ENCODE measurements at places on chromosomes 11 and 22.
A peak's percentile ranks its signal among the peaks of the same experiment; 100 is the strongest.

GRCh38 chr11:46353698-46354097 lies 6.4 kb downstream of the DGKZ start:
- DNase-seq: no peak

GRCh38 chr22:24827296-24827695 lies 21.3 kb downstream of the SGSM1 start:
- no peak for DNase-seq

DNA sequence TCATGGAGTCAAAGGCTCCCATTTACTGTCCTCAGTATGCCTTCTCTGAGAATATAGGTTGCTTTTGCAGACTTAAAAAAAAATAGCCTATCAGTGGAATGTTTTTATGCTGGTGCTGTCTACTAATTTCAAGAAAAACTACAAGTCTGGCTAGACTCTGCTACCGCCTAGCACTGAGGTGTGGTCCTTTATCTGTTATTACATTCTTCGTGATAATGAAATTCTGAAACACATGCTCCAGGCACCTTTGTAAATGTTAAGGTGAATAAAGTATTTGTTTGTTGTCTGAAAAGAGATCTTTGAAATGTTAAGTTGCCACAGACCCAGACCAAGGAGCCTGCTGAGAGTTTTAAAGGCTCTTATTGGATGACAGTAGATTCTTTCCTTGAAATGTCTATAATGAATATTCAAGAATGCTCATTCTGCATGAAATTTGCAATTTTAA lies 95.3 kb downstream of the DBX1 start:
- DNase-seq: no peak

GRCh38 chr11:60895687-60896086 lies 10.7 kb downstream of the PRPF19 start:
- DNase-seq: no peak

DNA sequence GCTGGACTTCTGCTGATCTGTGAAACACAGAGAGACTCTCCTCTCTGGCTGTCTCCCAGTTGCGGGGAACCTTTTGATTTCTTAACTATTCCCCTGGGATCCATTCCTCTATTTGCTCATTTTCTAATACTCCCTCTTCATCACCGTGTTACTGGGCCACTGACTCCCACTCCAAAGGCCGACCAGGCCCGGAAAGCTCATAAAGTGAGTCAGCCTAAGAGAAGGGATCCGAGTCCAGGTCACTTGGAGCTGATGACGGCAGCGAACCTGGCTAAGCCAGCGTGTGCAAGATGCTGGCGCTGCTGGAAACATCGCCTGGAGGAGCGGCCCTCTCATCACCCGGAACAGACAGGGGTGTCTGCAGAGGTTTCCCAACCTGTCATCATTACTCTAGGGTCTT lies 112.8 kb downstream of the FBXO7 start:
- DNase-seq: no peak

GRCh38 chr22:21857481-21857914 lies 9.9 kb downstream of the MAPK1 start:
- DNase-seq: no peak

GRCh38 chr11:131896978-131897615 lies 526.7 kb downstream of the NTM start:
- DNase-seq: no peak

DNA sequence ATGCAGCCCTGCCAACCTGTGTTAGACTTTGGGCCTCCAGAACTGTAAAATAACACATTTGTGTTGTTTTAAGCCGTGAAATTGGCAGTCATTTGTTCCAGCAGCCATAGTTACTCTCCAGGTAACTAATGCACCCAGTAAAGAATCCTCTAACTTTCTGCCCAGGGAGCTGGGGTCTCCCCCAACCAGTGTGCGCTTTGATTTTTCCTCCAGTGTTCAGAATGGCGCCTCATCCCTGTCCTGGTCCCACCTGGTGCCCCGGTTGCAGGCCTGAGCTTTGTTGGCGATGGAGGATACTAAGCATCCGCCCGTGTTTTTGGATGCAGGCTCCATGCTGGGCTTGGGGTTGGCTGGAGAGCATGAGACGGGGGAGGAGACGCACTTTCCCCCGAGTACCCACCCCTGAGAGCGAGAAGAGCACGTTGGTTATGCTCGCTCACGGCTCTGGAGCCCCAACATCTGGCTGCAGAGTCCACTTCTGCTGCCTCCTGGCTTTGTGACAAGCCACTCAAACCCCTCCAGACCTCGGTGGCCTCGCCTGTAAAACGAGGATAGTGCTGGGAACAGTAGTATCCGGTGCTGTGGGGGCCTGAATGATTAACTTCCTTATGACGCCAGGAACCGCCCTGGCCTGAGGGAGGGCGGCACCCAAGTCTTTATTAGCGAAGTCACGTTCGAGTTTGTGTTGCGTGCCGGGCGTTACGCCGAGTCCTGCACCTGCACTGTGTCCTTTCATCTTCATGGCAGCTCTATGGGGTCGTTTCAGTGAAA lies 25.8 kb downstream of the MRGPRD start:
- no peak for DNase-seq

GRCh38 chr22:44408829-44409192 lies 89.2 kb downstream of the RTL6 start:
- DNase-seq: no peak

DNA sequence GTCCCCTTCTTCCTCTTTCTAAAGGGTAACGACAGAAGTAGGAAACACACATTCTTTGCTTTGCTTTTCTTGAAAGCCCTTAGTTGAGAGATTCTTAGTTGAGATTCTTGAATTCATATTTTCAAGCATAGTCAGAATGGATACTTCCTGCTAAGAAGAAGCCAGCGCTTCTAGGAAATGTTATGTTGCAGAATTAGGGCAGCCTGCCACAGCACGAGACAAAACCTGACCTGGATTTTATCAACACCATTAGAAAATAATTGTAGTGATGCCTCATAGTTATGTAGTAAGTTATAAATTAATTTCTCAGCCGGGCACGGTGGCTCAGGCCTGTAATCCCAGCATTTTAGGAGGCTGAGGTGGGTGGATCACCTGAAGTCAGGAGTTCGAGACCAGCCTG lies 37.9 kb upstream of the NUP160 start:
- DNase-seq: no peak

DNA sequence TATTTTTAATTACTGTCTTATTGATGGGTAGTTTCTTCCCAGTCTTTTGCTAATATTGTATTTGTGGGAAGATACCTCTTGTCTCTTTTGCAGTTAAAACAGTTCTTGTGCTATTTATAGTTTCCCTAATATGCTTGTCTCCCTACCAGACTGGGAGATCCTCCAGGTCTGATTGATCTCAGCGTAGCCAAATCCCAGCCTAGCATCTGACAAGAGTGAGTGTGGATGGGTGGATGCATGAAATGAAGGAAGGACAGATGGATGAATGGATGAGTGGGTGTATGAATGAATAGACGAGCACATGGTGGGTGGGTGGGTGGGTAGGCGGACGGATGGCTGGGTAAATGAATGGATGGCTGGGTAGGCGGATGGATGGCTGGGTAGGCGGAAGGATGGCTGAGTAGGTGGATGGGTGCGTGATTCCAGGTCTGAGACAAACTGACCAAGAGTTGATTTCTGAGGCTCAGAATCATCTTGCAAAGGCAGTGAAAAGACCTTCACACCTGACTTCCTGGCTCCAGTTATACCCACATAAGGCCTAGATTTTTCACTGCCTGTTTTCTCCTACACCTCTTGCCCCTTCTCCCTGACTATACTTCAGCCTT lies 11.4 kb downstream of the DNAJB13 start:
- DNase-seq: no peak

GRCh38 chr11:116925050-116925449 lies 87.6 kb upstream of the APOA1 start:
- DNase-seq: peak; percentile 11

DNA sequence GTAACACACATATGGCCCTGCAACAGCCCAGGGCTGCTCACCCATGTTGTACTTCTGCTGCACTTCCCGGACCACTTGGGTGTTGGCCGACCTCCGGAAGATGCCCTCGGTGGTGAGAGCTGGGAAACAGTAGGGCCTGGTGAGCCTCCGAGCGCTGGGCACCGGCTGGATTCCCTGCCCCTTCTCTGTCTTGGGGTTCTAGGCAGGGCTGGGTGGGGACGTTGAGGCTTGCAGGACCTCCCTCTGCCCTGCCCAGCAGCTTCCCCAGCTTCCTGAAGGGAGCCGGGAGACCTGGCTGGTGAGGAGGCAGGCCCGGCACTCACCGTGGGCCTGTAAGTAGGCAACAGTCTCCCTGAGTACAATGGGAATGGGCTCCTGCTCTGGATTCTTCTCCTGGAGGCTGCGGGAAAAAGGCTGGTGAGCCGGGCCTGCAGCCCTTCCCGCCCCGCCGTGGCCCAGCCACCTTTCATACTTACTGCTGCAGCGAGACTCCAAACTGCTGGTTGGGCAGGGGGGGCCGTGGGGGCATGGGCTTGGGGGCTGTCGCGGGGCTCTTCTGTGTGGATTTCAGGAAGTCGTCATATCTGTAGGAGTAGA lies 20.2 kb downstream of the ARHGAP1 start:
- no peak for DNase-seq

DNA sequence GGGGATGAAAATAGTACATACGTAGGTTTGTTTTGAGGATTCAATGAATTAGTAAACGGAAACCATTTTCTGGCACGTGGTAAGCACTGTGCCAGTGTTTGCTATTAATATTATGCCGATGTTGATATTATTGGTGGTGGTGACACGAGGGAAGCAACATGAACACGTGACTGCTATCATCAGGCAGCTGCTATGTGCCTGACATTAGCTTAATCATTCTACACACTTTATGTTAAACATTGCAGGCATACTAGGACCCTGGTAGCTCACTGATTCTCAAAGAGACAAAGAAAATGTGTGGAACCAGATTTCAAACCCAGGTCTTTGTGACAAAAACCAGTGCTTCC lies 656 bp downstream of the SRRD start:
- no peak for DNase-seq

DNA sequence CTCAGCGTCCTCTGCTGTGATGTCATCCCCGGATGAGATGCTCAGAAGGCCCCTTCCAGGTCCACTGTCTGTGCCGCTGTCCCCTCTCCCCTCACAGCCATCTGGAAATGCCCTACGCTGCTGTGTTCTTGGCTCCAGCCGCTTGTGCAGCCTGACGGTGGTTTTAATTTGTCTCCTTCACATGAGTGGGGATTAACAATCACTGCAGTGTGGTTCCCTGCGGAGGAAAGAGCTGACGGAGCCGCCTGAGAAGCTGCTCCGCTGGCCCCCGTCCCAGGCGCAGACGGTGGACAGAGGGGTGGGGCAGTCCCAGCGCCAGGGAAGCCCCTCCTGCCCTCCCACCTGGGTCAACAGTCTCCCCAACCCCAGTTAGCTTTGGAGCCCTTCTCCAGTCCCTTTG lies 67.5 kb upstream of the PHF21B start:
- DNase-seq: no peak

- no peak for DNase-seq
Measured at GRCh38 chr11:398826-399225, 4.8 kb downstream of the PKP3 start.

GRCh38 chr11:132006884-132007580 lies 636.6 kb downstream of the NTM start:
- DNase-seq: no peak

Data from activated gamma-delta T cell treated with Interleukin-2 at 50 U/mL for 16 hours (primary cell).